ENCODE measurements at places on chromosomes 16 and 17.

GRCh38 chr16:78184238-78185183, 85.1 kb downstream of the WWOX start:
- DNase-seq: no peak

DNA sequence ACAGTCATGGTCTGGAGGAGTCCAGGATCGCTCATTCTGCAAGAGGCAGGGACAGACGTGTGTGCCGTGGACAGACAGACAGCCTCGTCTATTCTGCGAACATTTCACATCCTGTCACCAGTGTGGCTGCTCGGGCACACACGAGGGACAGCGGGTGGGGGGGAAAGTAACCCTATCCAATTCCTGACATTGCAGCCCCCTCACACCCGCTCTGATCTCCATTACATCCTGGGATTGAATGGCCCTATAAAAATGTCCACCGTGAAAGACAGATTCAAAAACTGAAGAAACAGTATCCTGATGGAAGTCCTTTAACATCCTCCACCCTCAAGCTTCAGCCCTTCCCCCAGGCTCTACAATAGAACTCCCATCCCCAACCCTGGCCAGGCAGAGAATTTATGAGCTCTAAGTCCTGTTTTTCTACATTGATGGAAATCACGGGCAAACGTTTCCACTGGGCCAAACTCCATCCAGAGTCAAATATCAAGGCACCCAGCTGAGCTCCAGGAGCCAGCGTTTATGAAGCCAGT, 39.4 kb downstream of the HS3ST3A1 start:
- DNase-seq: no peak

GRCh38 chr16:89150981-89151380, 20.6 kb upstream of the CDH15 start:
- no peak for DNase-seq

GRCh38 chr16:2009791-2010510, at the start of gene ZNF598:
Gene ZNF598, minus strand, starts transcription at chr16:2009821.
- peak; percentile 91 for DNase-seq

DNA sequence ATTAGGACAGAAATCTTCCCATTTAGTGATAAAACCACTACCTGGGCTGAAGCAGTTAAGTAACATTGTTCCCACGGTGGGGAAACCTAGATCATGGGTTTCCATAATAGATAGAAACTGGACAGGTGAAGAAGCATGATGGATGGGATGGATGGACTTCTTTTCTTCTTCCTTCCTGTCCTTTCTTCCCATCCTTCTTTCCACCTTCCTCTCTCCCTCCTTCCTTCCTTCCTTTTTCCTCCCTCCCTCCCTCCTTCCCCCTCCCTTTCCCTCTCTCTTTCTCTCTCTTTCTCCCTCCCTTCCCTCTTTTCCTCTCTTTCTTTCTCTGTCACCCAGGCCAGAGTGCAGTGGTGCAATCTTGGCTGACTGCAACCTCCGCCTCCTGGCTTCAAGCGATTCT, 3.1 kb downstream of the PSMC3IP start:
- DNase-seq: no peak

GRCh38 chr17:81644976-81645952, 8.3 kb downstream of the TSPAN10 start:
- no peak for DNase-seq

GRCh38 chr17:8820311-8821010, 21.3 kb upstream of the MFSD6L start:
- no peak for DNase-seq

GRCh38 chr17:38322156-38322779, 21.5 kb downstream of the GPR179 start:
- DNase-seq: peak; percentile 63

DNA sequence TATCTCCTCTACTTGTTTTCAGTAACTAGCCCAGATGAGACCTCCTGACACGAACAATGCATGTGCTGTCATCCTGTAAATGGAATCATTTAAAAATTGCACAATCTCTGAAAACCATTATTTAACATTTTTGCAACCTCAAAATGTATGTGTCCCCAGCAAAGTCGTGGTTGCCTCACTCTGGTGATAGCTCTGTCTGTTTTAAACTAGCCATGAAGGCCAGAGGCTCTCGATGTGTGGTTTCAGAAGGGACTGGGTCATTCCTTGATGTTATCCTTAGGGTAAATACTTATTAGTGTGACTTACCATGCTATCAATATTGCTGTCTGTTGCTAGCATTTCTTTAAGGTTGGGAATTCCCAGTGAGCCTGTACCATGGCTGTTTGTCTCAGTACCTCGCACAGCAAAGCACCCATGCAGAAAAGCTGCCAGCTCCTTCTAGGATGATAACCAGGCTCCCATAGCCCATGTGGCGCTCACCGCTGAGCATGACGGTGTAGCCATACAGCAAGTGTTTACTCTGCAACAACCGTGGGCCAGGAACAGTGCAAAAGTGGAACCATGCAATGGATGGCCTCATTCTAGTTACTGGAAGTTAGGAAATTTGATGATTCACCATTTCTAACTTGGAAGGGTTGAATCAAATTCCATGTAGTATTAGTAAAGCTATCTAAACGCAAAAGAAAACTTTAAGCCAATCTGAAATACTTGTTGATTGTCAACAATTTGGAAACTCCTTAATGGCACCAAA, 2.9 kb upstream of the PGS1 start:
- peak; percentile 90 for DNase-seq

GRCh38 chr17:9173386-9173983, 152.2 kb downstream of the NTN1 start:
- no peak for DNase-seq

GRCh38 chr17:34151102-34151501, 104.0 kb upstream of the CCL2 start:
- no peak for DNase-seq

GRCh38 chr17:77564278-77564920, 394.1 kb upstream of the TNRC6C start:
- no peak for DNase-seq
